ENCODE measurements at places on chromosomes 12 and 14.
A peak's percentile ranks its signal among the peaks of the same experiment; 100 is the strongest.

GRCh38 chr14:53375599-53375998 lies 222.5 kb upstream of the DDHD1 start:
- no peaks in the 10 kb centered on the region for H3K36me3 ChIP-seq
- DNase-seq: no peak
- no peak overlapping the region for H3K27ac ChIP-seq
- no peak overlapping the region for H3K4me3 ChIP-seq

GRCh38 chr14:79016828-79017505 lies 846.8 kb downstream of the NRXN3 start:
- no peak overlapping the region for H3K27ac ChIP-seq
- no peaks in the 10 kb centered on the region for H3K36me3 ChIP-seq
- no peak for DNase-seq
- no peak overlapping the region for H3K4me3 ChIP-seq
- no peaks in the 10 kb centered on the region for H3K27me3 ChIP-seq
- H3K4me1 ChIP-seq: no peaks in the 10 kb centered on the region

GRCh38 chr14:96911499-96912149 lies 114.4 kb downstream of the VRK1 start:
- no peak overlapping the region for H3K4me3 ChIP-seq
- no peaks in the 10 kb centered on the region for H3K27me3 ChIP-seq
- H3K36me3 ChIP-seq: no peaks in the 10 kb centered on the region
- H3K27ac ChIP-seq: no peak overlapping the region

GRCh38 chr14:99548871-99549515 lies 55.0 kb downstream of the CCDC85C start:
- H3K27me3 ChIP-seq: no peaks in the 10 kb centered on the region
- H3K4me1 ChIP-seq: peaks cover 4% of the 10 kb centered on the region
- DNase-seq: no peak
- H3K4me3 ChIP-seq: no peak overlapping the region

- no peak for DNase-seq
- H3K27ac ChIP-seq: peak overlapping the region; percentile 60
- no peak overlapping the region for H3K4me3 ChIP-seq
Observed at GRCh38 chr12:68358532-68359485, 26.6 kb upstream of the MDM1 start.

DNA sequence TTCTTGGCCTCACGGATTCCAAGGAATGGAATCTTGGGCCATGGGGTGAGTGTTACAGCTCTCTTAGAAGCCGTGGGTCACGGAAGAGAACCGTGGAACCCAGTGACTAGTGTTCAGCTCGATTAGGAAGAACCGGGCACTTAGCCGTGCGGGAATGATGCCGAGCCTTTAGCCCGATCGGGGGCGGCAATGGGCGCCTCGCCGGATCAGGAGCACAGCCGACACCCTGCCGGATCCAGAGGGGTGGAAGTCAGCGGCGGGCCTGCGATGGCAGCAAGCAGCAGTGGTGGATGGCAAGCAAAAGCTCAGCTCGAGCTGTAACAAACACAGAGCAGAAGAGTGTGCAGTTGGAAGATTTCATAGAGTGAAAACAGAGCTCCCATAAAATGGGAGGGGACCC lies 21.1 kb upstream of the ULK1 start:
- DNase-seq: no peak
- no peak overlapping the region for H3K4me3 ChIP-seq
- H3K4me1 ChIP-seq: no peaks in the 10 kb centered on the region
- no peaks in the 10 kb centered on the region for H3K27me3 ChIP-seq
- no peaks in the 10 kb centered on the region for H3K36me3 ChIP-seq

DNA sequence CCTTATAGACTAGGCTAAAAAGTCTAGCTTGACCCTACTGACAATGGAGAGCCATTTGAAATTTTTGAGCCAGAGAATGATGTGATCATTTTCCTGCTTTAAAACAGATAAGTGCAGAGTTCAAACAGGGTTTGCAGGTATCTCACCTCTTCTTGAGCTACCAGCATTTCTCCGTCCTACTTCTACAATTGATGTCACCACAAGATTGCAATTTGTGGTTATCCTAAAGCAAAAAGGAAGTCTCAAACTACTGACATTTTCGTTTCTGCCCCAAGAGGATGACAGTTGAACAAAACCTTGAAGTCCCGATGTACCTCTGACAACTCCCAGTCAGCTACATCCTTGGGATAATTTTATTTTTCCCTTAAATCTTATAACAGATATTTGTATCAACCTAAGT lies 86.7 kb downstream of the PTGER2 start:
- no peak overlapping the region for H3K27ac ChIP-seq
- H3K36me3 ChIP-seq: no peaks in the 10 kb centered on the region
- H3K4me3 ChIP-seq: no peak overlapping the region
- DNase-seq: no peak
- H3K27me3 ChIP-seq: no peaks in the 10 kb centered on the region

DNA sequence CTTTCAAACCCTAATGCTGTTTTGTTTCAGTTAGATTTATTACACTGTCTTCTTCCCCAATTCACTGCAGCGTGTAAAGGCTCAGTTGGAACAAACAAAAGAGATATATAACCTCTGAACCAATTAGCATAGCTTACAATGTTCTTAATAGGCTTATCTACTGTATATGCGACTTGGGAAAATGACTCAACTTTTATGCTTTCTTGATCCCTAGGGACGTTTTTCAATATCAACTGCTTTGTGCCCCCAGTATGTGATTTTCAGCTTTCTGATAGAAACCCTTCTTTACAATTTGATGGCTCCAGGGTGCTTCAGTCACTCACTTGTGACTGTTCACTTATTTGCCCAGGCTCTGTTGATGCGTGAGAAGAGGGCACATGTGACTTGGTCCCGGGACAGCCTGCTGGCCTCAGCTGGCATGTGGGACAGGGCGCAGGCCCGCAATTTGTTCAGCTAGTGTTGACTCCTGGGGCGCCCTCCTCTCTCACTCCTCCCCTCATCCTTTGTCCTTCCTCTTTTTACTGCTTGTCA lies 107.1 kb downstream of the TMTC2 start:
- no peak overlapping the region for H3K27ac ChIP-seq
- H3K4me1 ChIP-seq: no peaks in the 10 kb centered on the region
- no peaks in the 10 kb centered on the region for H3K27me3 ChIP-seq
- DNase-seq: no peak

DNA sequence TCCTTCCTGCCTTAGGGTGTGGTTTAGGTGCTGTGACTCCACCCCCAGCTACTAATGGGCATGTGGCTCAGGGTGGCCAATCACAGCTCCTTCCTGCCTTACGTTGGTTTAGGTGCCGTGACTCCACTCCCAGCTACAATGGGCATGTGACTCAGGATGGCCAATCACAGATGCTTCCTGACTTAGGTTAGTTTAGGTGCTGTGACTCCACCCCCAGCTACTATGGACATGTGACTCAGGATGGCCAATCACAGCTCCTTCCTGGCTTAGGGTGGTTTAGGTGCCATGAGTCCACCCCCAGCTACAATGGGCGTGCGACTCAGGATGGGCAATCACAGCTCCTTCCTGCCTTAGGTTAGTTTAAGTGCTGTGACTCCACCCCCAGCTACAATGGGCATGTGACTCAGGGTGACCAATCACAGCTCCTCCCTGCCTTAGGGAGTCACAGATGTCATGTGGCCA lies 163.9 kb downstream of the TBX5 start:
- H3K27me3 ChIP-seq: no peaks in the 10 kb centered on the region
- H3K27ac ChIP-seq: no peak overlapping the region
- no peaks in the 10 kb centered on the region for H3K4me1 ChIP-seq
- H3K36me3 ChIP-seq: no peaks in the 10 kb centered on the region
- DNase-seq: no peak

GRCh38 chr14:81474685-81475324 lies 58.8 kb downstream of the SEL1L start:
- no peak for DNase-seq
- no peaks in the 10 kb centered on the region for H3K27me3 ChIP-seq
- H3K27ac ChIP-seq: peak overlapping the region; percentile 9
- H3K4me3 ChIP-seq: no peak overlapping the region
- no peaks in the 10 kb centered on the region for H3K36me3 ChIP-seq

- DNase-seq: no peak
- H3K4me1 ChIP-seq: no peaks in the 10 kb centered on the region
- H3K36me3 ChIP-seq: no peaks in the 10 kb centered on the region
- no peak overlapping the region for H3K27ac ChIP-seq
- no peak overlapping the region for H3K4me3 ChIP-seq
- no peaks in the 10 kb centered on the region for H3K27me3 ChIP-seq
Observed at GRCh38 chr14:93464271-93464670, 33.5 kb downstream of the UNC79 start.

- no peak overlapping the region for H3K4me3 ChIP-seq
- no peaks in the 10 kb centered on the region for H3K36me3 ChIP-seq
- H3K27me3 ChIP-seq: no peaks in the 10 kb centered on the region
- H3K27ac ChIP-seq: peak overlapping the region; percentile 87
- no peaks in the 10 kb centered on the region for H3K4me1 ChIP-seq
Observed at GRCh38 chr14:59333235-59333634, 131.9 kb downstream of the GPR135 start.

DNA sequence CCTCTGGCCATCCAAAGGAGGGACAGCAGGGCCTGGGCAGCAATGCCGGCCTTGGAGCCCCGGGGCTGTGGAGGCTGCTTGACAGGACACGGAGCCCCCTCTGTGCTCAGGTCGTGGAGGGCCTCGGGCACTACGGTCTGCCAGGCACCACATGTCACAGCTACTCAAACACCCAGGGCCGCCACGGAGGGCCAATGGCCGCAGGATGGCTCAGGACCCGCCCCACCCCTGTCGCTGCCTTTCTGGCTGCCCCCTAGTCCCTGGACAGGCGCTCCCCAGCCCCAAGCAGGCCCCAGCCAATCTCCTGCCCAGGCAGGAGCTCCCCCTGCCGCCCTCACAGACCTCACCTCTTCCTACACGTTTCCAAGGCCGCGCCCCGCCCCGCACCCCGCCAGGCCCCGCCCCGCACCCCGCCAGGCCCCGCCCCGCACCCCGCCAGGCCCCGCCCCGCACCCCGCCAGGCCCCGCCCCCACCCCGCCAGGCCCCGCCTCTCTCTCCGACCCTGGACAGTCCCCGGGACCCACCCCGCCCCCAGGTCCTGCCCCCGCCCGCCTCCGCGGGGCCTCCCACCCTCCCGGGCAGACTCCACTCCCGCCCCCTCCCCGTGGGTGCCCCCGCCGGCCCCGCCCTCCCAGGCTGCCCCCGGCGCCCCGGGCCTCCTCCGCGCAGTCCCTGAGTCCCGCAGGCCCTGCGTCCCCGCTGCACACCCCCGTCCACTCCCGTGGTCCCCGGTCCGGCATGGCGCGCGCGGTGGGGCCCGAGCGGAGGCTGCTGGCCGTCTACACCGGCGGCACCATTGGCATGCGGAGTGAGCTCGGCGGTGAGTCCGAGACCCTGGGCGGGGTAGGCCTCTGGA lies at the start of gene ASPG:
Gene ASPG, plus strand, starts transcription at position 669 of the 857 bp plus-strand sequence. Its CDS starts 71 bp downstream, at position 740.
- H3K27me3 ChIP-seq: peaks cover 36% of the 10 kb centered on the region
- H3K4me3 ChIP-seq: peak within 1 kb of the TSS; percentile 59
- DNase-seq: no peak
- peak within 1 kb of the TSS; percentile 32 for H3K27ac ChIP-seq
- no peaks in the 10 kb centered on the region for H3K4me1 ChIP-seq

DNA sequence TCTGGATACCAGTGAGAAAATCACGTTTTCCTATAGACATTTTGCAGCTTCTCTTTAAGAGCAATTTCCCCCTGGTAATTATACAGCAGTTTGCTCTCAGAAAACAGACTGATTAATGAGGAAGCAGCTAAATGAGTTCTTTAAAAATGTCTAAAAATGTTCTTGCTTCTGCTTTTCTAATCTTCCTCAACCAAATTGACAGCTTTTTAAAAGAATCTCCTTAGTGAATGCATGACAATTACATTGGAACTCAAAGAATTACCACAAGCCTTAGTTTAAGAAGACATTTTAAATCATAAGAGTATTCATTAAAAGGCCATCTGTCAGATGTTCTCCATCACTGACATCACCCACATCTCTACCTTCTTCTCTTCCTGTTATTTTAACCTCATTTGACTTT lies 135.8 kb upstream of the PLXNC1 start:
- H3K4me3 ChIP-seq: no peak overlapping the region
- H3K27me3 ChIP-seq: no peaks in the 10 kb centered on the region
- H3K36me3 ChIP-seq: no peaks in the 10 kb centered on the region
- no peak overlapping the region for H3K27ac ChIP-seq

DNA sequence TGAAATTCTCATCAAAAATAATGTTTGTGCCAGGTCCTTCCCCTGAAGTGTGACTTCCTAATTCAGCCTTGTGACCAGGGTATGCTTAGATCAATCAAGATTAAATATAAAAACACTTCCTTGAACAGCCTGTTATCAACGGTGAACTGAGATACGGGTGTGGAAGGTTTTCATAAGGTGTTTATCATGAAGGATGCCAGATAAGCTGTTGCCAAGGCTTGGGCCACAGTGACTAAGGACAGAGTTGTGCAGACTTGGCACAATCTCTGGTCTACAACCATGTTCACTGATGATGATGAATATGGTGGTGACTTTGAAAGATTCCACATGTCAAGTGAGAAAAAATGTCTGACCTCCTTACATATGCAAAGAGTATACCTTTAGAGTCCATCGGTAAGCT lies 51.3 kb upstream of the LIN7A start:
- no peak for DNase-seq
- no peaks in the 10 kb centered on the region for H3K27me3 ChIP-seq
- H3K27ac ChIP-seq: no peak overlapping the region
- H3K4me3 ChIP-seq: no peak overlapping the region
- H3K36me3 ChIP-seq: no peaks in the 10 kb centered on the region
- no peaks in the 10 kb centered on the region for H3K4me1 ChIP-seq

DNA sequence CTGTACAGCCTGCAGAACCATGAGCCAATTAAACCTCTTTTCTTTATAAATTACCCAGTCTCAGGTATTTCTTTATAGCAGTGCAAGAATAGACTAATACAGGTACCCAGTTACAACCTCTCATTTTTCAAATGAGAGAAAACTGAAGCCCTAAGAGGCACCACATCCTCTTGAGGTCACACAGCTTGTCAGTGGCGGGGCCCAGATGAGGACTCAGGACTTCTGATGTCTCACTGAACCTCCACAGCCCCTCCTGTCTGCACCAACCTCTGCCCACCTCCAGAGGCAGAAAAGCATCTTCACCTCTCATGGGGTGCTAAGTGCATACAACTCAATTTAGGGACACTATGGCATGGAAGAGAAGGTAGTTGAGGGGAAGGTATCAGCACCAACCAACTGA lies 120.7 kb downstream of the CRACR2A start:
- DNase-seq: no peak
- H3K36me3 ChIP-seq: no peaks in the 10 kb centered on the region
- H3K27me3 ChIP-seq: no peaks in the 10 kb centered on the region
- no peaks in the 10 kb centered on the region for H3K4me1 ChIP-seq
- H3K27ac ChIP-seq: no peak overlapping the region

- no peak overlapping the region for H3K27ac ChIP-seq
- no peaks in the 10 kb centered on the region for H3K4me1 ChIP-seq
- no peaks in the 10 kb centered on the region for H3K36me3 ChIP-seq
- no peak for DNase-seq
- H3K4me3 ChIP-seq: no peak overlapping the region
Observed at GRCh38 chr12:12206776-12207388, 60.0 kb downstream of the LRP6 start.

GRCh38 chr12:53825246-53826081 lies 73.7 kb upstream of the CISTR start:
- no peaks in the 10 kb centered on the region for H3K36me3 ChIP-seq
- no peaks in the 10 kb centered on the region for H3K27me3 ChIP-seq
- H3K27ac ChIP-seq: no peak overlapping the region
- H3K4me3 ChIP-seq: no peak overlapping the region

All from breast epithelium (tissue), 4 donors.